ENCODE measurements at places on chromosomes 1 and 21.
A peak's percentile ranks its signal among the peaks of the same experiment; 100 is the strongest.

DNA sequence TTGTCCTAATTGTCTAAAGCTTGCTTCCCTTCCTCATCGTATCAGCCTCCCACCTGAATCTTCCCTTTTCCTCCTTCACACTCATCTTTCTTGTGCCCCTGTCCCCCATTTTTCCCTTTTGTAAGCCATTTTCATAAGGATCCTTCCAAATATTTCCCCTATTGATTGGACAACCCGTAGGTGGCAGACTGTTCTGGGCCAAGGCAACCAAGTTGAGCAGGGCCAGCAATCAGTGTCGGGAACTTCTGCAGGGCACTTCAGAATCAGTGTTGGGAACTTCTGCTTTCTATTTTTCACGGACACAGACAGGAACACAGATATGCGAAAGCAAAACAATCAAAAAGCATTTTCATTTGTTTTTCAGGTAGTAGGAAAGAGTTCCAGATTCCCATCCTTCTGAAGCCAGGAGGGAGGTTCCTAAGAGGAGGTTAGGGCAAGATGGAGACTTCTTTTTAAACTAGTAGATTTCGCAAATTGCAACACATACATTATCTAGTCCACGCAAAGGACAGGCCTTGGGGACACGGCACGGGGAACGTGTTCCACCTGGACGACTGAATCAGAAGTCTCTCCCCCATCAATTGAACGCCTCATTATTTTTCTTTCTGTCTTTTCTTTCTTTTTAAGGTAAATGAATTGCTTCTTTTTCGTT lies 691 bp upstream of the MPZL1 start:
- DNase-seq, result peak; percentile 54

GRCh38 chr1:19064906-19065450 lies 108.5 kb upstream of the IFFO2 start:
- no peak for DNase-seq

GRCh38 chr1:116490588-116490987 lies 80.2 kb downstream of the CD58 start:
- DNase-seq, result no peak

- DNase-seq, result no peak
These were observed 547.4 kb downstream of the LTN1 start for GRCh38 chr21:28445141-28445830.

DNA sequence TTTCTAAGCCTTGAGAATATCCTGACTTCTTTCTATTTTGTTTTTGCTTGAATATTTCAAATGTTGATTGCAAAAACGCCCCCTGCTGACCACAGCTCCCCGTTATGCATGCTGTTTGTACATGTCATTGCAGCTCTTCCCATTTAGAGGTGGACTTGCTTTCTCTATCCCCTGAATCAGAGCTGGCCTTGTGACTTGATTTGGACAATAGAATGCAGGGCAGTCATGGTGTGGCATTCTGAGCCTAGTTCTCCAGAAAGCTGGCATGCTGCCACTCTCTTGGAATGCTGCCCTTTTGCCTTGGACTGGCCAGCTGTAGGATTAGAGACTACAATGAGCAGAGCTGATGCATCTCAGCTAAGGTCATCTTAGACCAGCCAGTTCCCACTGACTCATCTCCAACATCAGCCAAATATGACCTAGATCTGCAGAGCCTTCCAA lies 1561.5 kb downstream of the MRPL39 start:
- DNase-seq, result peak; percentile 98

DNA sequence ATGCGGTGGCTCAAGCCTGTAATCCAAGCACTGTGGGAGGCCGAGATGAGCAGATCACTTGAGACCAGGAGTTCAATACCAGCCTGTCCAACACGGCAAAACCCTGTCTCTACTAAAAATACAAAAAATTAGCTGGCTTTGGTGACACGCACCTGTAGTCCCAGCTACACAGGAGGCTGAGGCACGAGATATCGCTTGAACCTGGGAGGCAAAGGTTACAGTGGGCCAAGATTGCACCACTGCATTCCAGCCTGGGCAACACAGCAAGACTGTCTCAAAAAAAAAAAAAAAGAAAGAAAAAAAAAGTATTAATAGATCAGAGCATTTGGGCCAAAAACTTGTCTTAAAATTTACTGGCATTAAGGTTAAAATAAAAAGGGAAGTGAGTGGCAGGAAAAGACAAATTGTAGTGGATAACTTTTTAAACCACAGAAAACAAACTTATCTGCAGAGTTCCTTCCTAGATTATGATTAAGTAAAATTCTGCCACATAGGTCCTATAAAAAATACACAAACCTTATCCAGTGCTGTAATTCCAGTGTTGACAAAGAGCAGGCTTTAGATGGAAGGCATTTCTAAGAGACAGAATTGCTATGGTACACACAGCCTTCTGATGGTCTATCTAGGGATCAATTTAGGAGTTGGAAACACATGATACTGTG lies 53.3 kb downstream of the EIF4G3 start:
- no peak for DNase-seq

DNA sequence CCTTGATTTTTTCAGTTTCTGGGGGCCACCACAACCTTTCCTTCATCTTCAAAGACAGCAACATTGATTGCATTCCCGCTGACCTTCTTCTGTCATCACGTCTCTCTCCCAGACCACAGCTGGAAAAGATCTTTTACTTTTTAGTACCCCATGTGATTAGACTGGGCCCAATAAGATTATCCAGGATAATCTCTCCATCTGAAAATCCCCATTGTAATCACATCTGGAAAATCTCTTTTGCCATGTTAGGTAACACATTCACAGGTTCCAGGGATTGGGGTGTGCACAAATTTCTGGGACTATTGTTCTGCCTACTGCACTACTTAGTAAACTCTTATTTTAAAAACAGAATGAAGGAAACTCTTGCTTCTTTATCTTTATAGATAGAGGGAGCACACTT lies 47.1 kb upstream of the INSL5 start:
- DNase-seq, result no peak

GRCh38 chr1:167747988-167748387 lies 26.2 kb downstream of the MPZL1 start:
- no peak for DNase-seq

DNA sequence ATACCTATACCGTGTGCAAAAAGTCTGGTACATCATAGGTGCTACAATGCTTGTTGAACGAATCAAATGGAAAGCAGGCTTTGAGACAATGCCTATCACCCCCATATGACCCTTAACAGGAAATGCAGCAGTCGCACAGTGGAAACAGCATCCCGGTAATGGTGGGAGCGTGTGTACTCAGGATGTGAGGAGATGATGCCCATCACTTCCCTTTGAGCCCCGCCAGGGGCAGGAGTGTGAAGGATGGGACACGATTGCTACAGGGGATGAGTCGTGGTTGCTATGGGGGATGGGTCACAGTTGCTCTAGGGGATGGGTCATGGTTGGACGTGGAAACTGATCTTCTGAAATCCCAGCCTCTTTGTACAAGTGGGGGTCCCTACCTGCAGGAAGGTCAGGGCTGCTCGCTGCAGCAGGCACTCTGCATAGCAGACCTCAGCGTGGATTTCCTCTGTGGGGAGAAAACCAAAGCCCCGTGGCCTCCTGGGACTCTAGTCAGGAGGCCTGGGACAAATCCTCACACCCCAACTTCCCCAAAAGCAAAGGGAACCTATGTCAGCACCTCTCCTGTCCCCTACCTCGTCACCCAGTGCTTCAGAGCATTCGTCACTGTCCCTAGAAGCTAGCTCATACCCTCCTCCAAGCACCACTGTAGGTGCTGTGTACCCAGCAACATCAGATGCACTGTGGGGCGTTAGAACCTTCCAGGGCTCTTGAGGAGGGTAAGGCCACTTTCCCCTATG lies 19.3 kb downstream of the TTC39A start:
- no peak for DNase-seq

GRCh38 chr1:99131546-99131945 lies 126.9 kb upstream of the PLPPR5 start:
- DNase-seq, result no peak

GRCh38 chr1:156802421-156802935 lies 14.2 kb downstream of the SH2D2A start:
- DNase-seq, result no peak

DNA sequence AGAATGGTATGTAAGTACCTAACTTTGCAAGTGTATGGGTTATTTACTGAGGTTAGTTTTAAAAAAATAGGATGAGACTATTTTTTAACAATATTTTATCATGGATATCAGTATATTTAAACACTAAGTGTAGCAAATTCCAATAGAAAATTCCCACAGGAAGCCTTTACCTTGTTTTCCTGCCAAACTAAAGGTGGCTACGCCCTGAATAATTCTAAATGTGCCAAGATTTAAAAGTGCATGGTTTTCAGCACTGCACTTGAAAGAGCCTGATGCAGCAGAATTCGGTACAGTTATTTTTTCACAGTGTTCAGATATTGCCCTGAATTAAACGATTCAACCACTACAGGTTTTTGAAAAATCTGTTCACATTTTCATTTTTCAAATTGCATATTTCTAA lies 1622.8 kb upstream of the B3GALT2 start:
- no peak for DNase-seq

- peak; percentile 33 for DNase-seq
These were observed 657 bp upstream of the HNRNPU start for GRCh38 chr1:244865028-244865371.

DNA sequence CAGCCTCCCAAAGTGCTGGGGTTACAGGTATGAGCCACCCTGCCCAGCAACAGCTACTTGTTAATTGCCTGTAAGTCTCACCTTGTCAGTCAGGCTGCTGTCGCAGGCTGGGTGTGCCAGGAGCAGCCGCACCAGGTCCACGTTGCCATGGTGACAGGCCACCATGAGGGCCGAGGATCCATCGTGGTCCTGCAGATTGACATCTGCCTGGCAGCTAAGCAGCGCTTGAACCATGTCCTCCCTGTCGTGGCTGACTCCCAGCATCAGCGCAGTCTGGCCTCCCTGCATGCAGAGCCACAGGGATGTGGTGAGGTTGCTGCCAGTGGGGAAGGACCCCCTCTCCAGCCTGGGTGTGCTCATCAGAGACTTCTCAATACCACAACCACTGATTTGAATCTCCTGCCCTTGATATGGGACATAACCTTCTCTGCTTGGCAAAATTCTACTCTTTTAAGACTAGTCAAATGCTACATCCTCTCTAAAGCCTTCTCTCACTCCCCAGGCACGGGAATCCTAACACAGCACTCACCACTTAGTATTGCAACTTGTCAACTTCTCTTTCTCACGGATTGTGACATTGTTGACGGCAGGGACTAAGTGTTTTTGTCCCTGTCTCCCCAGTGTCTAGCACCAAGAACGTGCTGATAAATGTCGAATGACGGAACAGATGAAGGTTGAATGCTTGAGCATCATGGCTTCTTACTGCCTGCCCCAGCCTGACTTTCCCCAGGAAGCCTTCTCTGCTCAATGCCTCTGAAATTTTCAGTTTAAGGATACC lies 52.9 kb downstream of the L1TD1 start:
- no peak for DNase-seq

DNA sequence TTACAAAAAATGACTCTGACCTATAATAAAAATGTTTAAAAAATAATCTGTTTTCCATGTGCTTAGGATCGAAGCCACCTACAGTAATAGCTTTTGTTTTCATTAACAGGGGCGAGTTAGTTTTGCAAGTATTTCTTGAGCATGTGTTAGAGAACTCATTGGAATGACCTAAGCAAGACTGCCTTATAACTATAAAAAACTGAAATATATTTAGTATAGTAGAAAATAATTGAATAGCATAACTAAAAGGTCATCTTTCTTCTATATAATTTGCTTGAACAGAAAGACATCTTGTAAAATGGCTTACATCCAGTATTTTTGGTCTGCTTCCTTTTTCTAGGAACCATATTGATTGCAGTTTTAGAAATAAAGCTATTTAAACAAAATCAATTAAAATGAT lies 241.5 kb upstream of the NRIP1 start:
- no peak for DNase-seq

- DNase-seq, result no peak
These were observed 8.2 kb downstream of the IFFO2 start for GRCh38 chr1:18948048-18948912.

DNA sequence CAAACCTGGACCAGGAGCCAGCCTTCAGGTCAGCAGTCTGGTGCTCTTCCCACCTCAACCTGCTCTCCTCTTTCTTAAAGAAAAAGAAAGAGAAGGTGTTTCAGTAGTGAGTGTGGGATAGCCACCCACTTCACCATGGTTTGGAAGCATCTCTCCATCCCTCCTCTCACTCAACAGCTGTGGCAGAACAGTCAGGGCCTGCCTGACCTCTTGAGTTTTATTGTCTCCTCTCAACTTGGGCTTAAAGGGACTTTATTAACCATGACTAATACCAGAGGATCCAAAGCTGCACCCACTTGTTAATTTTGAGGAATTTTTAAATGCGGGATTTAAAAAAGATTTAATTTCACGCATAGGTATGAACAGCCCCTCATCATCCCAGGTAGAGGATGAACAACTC lies 570 bp upstream of the VASH2 start:
- no peak for DNase-seq

DNA sequence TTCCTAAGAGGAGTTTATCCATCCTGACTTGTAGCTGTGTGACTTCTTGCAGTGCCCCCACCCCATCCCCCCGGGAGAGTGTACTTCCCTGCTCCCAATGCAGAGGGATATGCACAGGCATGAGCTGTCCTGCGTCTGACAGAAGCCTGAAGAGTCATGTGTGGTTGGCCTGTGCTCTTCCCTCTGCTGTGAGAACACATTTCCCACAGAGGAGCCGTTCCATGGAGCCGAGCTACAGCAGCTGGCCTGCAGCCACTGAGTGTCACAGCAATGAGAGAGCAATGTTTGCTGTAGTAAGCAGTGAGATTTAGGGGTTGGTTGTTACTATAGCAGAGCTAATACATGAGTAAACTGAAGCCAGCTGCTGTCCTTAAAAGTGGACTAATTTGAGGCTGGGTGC lies 22.0 kb downstream of the PARS2 start:
- no peak for DNase-seq

DNA sequence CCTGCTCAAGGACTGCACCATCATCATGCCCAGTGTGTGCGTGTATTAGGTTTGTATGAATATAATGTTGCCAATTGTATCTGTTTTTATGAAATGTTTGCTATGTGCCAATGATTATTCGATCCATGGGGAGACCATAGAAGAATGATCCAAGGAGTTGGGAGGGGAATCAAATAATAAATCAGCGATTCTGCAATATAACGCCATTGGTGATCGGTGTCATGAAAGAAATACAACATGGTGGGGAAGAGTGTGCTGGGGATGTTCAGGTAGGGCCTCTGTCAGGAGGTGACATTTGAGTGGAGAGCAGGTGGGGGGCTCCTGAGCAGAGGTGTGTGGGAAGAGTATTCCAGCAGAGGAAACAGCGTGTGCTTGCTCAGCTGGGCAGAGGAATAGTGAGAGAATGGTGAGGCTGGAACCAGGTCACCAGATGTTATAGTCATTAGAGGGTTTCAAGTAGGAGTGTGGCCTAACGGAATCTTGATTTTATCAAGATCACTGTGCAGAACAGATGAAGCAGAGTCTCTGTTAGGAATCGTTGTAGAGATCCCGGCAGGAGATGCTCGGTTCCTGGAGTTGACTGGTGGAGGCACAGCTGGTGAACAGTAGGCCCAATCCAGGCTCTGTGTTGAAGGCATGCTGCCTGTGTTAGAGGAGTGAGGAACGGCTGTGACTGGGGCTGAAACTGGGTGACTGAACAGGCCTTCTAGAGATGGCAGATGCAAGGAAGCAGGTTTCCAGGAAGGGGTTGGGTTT lies 2.9 kb upstream of the ZNF496 start:
- no peak for DNase-seq
